ENCODE measurements at places on chromosomes 11 and 22.
A peak's percentile ranks its signal among the peaks of the same experiment; 100 is the strongest.

- no peaks in the 10 kb centered on the region for H3K27me3 ChIP-seq
- H3K4me1 ChIP-seq, result no peaks in the 10 kb centered on the region
- DNase-seq, result no peak
- H3K27ac ChIP-seq, result no peak overlapping the region
- no peaks in the 10 kb centered on the region for H3K36me3 ChIP-seq
- no peak overlapping the region for H3K4me3 ChIP-seq
Observed at GRCh38 chr11:106608677-106609076, 409.6 kb downstream of the GUCY1A2 start.

GRCh38 chr11:40140560-40140959, 1318.9 kb downstream of the LRRC4C start:
- DNase-seq, result no peak
- H3K27me3 ChIP-seq, result no peaks in the 10 kb centered on the region
- H3K27ac ChIP-seq, result no peak overlapping the region

DNA sequence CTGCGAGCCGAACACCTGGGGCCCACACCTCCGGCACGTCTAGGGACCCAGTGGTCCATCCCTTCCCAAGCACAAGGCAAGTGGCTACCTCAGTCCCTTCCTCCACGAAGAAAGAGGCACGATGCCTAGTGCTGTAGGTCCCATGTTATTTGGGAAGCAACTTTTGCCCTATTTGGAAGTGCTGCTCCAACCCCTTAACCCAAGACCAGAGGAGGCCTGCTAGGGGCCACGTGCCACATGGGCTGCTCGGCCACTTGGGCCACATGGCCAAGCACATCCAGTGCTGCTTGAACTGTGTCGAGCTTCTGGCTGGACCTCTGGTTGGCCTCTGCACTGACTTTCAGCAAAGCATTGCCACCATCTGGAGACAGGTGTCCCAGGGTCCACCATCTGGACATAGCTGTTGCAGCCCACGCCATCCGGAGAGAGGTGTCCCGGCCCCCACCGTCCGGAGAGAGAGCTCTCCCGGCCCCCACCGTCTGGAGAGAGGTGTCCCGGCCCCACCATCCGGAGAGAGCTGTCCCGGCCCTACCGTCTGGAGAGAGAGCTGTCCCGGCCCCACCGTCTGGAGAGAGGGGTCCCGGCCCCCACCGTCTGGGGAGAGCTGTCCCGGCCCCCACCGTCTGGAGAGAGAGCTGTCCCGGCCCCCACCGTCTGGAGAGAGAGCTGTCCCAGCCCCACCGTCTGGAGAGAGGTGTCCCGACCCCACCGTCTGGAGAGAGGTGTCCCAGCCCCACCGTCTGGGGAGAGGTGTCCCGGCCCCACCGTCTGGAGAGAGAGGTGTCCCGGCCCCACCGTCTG, 6.5 kb upstream of the B4GALNT4 start:
- H3K27ac ChIP-seq, result no peak overlapping the region
- DNase-seq, result no peak
- no peak overlapping the region for H3K4me3 ChIP-seq
- no peaks in the 10 kb centered on the region for H3K36me3 ChIP-seq
- H3K27me3 ChIP-seq, result peaks cover 18% of the 10 kb centered on the region

DNA sequence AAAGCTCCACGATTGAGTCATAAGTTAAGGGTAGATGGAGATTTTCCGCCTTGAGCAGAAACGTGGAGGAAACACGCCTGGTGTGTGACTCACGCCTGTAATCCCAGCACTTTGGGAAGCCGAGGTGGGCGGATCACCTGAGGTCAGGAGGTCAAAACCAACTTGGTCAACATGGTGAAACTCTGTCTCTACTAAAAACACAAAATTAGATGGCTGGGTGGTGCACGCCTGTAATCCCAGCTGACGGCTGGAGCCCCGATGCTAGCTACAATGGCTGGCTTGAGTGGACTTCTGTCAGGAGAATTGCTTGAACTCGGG, 17.3 kb upstream of the DGCR8 start:
- no peaks in the 10 kb centered on the region for H3K27me3 ChIP-seq
- no peaks in the 10 kb centered on the region for H3K4me1 ChIP-seq
- no peak for DNase-seq
- H3K4me3 ChIP-seq, result no peak overlapping the region
- no peak overlapping the region for H3K27ac ChIP-seq

GRCh38 chr22:30245985-30246813, at the start of gene LIF:
TSS of gene LIF (minus strand) at chr22:30246759. CDS start at chr22:30246695, 64 bp downstream.
- peaks cover 1% of the 10 kb centered on the region for H3K27me3 ChIP-seq
- H3K4me1 ChIP-seq, result peaks cover 64% of the 10 kb centered on the region
- peaks cover 46% of the 10 kb centered on the region for H3K36me3 ChIP-seq
- peak; percentile 74 for DNase-seq
- H3K27ac ChIP-seq, result peak within 1 kb of the TSS; percentile 94
- peak within 1 kb of the TSS; percentile 97 for H3K4me3 ChIP-seq

Measured in activated CD8-positive, alpha-beta T cell treated with anti-CD3 and anti-CD28 coated beads for 36 hours (primary cell).